ENCODE measurements at places on chromosomes 13 and 19.

DNA sequence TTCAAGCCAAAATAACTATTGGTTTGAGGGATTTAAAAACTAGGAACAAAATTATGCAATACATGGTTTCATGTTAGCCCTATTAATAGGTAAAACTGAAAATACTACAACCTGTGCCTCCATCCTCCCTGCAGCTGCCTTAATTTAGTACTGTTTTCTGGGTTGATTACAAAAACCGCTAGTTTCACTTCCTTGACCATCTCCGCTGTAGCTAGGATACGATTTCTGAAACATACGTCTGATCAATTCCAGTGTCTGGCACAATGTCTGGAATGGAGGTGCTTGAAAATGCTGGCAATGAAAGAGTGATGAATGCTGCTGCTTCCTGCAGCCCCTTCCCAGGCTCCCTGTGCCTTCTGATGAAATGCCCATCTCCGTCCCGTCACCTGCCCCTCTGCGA is 273.5 kb downstream of the SHISA2 start:
- DNase-seq, result no peak

DNA sequence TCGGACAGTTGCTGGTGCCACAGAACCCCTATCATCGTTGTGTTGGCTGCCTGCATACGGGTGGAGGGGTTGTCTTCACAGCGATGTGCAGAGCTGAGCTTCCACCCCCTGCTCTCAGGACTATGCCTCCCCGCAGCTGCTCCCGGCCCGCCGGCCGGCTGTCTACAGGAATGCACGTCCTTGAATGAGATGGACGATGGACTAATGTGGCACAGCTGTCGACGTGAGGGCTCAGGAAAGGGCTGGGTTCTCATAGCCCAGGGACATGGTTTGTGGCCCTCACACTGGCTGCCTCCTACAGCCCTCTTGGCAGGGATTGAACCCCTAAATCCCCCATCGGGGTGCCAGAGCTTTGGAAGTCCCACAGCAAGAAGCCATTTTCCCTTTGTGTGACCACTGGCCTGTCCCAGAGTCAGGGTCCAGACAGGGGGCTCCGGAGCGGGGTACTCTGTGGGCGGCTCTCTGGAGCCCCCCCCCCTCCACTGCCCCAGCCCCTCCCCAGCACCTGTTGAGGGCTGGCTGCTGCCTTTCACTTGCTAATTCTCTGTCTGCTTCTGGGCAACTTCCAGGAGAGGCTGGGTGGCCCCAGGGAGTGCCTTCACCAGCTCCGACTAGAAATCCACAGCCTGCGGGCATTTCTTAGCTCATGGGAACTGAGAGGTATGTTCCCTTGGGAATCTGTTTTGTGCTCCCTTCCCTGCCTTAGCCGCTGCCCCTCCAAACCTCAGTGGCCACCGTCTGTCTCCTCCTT is 40.2 kb downstream of the TSSK6 start:
- DNase-seq, result no peak

GRCh38 chr19:35992907-35993765 is 1.9 kb upstream of the SDHAF1 start:
- no peak for DNase-seq

DNA sequence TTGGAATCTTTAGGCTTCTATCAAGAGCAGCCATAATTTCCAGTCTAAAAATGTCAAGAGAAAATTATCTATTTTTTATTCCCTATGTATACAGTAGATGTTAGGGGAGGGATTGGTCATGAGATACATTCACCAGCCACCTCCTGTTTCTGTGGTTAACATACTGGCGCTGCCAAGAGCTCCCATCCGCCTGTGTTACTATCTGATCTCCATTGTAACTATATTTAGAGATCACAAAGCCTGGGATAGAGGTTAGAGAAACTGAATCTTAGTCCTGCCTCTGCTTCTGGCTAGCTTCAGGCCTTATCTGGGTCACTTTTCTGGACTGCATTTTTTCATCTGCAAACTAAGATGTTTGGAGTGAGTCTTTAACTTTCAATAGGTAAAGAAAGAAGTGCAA is 46.3 kb downstream of the POLR1D start:
- DNase-seq, result no peak

- no peak for DNase-seq
Observed at GRCh38 chr19:7230826-7231225, 63.4 kb downstream of the INSR start.

GRCh38 chr13:44180876-44181536 is 192.6 kb upstream of the SERP2 start:
- no peak for DNase-seq

DNA sequence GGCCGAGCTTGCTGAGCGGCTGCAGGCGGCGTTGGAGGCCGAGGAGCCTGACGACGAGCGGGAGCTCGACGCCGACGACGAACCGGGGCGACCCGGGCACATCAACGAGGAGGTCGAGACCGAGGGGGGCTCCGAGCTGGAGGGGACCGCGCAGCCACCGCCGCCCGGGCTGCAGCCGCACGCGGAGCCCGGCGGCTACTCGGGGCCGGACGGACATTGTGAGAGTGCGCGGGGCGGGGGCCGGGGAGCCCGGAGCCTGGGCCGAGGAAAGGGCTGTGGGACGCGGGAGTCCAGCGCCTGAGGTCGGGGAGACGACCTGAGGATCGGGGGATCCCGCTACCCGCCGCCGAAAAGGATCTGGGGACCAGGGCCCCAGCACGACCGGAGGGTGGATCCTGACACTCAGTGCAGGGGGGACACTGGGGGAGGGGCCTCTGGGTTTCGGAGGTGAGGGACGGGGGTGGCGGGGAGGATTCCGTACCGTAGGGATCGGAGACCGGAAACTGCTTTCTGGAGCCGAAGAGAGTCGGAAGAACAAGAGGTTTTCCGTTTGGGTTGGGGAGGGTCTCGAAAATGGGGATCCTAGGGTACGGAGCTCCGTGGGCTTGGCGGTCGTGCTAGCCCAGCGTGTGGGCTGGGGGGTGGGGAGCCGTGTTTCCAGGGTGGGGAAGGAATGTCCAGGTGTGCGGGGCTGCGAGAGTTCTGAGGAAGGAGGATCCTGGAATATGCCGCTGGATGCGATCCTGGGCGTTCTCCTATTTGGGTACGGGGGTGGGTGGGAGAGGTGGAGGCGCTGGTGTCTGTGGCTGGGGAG is 616 bp downstream of the HNRNPUL1 start:
- DNase-seq, result no peak

GRCh38 chr13:56352901-56353300 is 787.8 kb upstream of the PRR20A start:
- DNase-seq, result no peak

DNA sequence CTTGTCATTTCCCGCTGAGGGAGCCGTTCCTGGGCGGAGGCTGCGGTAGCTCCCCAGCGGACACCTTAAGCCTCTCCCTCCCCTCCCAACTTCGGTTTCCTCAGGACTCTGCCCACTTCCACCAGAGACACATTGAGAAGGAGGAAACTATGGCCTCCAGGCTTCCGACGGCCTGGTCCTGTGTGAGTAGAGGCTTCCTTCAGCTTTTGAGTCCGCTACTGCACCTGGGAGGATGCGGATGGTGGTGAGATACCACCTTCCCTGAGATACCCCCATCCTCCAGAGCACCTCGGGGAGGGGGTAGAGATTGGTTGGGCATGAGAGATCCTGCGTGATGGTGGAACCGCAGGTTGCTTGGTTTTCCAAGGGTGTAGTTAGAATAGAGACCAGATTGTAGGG is 955 bp downstream of the ZNF274 start:
- no peak for DNase-seq

DNA sequence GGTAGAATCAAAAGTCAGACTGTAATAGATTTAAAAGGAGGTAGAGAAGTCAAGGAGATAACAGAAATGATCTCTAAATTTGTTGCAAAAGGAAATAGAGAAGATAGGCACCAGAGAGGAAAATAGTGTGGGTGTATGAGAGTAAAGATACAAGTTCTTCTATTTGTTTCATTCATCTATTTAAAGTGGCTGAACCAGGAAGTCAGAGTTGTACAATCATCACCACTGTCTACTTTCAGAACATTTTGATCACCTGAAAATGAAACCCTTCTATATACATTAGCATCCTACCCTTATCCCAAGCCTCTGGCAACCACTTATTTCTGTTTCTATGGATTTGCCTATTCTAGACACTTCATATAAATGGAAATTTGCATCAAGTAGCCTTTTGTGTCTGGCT is 36.7 kb downstream of the INTS6 start:
- no peak for DNase-seq

- DNase-seq, result no peak
Observed at GRCh38 chr13:73477441-73477840, 418.6 kb downstream of the KLF5 start.

- no peak for DNase-seq
Observed at GRCh38 chr13:41074523-41074922, 13.2 kb downstream of the WBP4 start.

- no peak for DNase-seq
Observed at GRCh38 chr19:1658150-1659083, 6.0 kb upstream of the TCF3 start.

DNA sequence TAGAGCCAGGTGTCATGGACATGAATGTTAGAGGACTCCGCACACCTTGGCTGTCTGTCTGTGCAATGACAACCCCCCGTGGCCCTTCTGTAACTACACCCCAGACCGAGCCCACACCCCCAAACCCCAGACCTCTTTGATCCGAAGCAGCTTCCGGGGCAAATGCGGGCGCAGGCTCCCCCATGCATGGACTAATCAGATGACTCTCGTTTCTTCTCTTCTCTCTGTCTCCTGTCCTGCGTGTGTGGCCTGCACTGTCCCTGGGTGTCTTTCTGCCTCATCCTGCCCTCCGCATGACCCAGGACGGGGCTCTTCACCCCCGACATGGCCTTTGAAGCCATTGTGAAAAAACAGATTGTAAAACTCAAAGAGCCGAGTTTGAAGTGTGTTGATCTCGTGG is 38.9 kb downstream of the TMED1 start:
- DNase-seq, result peak; percentile 30

- DNase-seq, result no peak
Observed at GRCh38 chr13:27043013-27043412, 128.6 kb downstream of the USP12 start.

DNA sequence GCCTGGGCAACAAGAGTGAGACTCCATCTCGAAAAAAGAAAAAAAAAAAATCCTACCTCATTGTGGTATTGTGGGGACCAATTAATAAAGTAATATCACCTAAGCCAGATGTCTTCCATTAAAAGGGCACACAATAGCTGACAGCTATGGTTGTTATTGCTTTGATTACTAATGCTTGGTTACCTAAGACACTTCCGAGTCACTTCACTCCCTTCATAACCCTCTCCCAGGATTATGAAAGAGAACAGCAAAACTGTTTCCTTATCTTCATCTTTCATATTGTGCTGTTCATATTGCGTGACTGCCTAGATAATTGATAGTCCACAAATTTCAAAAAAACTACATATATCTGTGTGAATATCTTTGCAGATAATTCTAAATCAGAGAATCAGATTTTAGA is 10.3 kb upstream of the HSPH1 start:
- DNase-seq, result no peak

DNA sequence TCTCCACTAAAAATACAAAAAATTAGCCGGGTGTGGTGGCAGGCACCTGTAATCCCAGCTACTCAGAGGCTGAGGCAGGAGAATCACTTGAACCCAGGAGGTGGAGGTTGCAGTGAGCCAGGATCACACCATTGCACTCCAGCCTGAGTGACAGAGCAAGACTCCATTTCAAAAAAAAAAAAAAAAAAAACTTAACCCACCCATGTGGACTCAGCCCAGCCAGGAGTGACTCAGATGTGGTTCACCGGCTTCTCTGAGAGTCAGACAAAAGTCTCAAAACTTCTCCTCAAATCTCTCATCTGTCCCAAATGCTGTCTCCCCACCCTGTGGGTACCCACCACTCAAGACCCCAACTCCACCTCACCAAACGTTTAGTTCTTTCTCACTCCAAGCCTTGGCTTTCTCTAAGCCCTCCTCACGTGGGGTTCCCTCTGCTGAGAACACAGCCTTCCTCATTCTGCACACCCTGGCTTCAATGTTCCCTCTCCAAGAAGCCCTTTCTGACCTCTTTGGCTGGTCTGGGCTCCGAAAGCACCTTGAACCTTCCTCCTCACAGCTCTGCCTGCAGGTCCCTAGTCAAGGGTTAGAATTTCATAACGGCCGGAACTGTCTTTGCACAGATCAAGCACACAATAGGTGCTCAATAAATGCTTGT is 11.1 kb upstream of the RAB3A start:
- no peak for DNase-seq

- DNase-seq, result no peak
Observed at GRCh38 chr13:91369441-91369831, 21.9 kb downstream of the MIR17HG start.

GRCh38 chr19:4431296-4431695 is 26.3 kb downstream of the UBXN6 start:
- DNase-seq, result no peak

- no peak for DNase-seq
Observed at GRCh38 chr13:88586263-88586662, 915.1 kb downstream of the SLITRK5 start.

DNA sequence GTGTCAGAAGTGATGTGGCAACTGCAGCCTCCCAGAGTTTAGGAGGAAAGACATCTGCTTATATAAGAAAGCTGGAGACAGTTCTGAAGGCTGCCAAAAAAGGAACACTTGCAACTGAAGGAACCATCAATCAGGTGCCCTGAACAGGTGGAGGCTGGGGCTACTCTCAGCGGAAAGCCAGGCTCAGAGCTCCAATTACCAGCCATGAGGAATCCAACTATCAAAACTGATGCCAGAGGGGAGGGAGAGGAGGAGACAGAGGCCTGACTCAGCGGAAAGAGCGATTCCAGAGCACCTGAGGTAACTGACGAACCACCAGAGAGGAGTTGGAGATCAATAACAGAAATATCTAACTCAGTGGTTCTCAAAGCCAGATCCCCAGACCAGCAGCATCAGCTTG is 24.3 kb downstream of the LEUTX start:
- DNase-seq, result no peak

- DNase-seq, result no peak
Observed at GRCh38 chr19:16463991-16464575, 7.7 kb downstream of the EPS15L1 start.

- DNase-seq, result no peak
Observed at GRCh38 chr13:100392709-100393630, 195.6 kb downstream of the GGACT start.

DNA sequence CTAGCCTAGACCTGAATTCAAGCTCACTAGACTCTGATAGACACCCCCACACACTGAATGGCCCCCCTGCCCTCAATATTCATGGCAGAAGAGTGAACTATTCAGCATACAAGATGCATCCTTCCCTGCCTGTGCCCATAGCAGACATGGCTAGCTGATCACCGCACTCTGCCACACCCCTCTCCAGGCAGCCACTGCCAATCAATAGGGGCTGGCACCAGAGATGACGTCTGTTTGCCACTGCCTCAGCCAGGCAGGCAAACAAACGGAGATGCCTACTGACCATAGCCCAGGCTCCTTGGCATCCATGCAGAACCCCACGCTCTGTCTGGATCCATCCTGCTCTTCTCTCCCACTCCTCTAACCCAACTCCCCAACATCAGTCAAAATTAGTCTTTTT is 13.8 kb upstream of the NPAS1 start:
- no peak for DNase-seq

GRCh38 chr13:98741741-98742435 is 10.6 kb downstream of the SLC15A1 start:
- no peak for DNase-seq

GRCh38 chr13:107865643-107866031 is 349.7 kb downstream of the LIG4 start:
- no peak for DNase-seq

Measured in stimulated activated CD8-positive, alpha-beta memory T cell treated with anti-CD3 and anti-CD28 coated beads, Interleukin-4, amount 100 ng/mL, for 1 hour (primary cell).